ENCODE measurements at places on chromosomes 3 and 15.
A peak's percentile ranks its signal among the peaks of the same experiment; 100 is the strongest.

DNA sequence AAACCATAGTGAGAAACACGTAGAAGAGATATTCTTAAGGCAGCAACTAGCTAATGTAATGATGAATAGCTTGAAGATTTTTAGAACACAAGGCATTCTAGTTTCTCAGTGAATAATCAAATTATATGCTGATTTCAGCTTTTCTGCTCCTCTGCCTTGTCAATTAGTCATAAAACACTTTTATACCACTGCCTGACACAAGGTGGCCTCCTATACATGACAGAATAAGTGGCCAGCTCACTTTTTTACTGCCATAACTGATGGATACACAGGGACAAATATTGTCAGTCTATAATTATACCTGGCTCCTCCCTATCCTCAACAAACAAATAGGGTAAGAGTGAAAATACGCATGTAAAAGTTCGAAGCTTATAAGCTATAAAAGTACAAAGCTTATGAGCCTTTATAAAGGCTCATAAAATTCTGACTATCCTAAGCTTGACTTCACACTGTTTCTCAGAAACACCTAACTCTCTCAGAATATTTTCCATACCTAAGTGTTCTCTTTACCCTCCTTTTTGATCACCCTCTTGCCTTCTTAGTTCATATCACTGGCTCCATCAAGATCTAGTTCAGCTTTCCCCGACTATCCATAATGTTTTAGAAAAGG, 81.6 kb downstream of the HERC1 start:
- DNase-seq = peak; percentile 57

- DNase-seq = peak; percentile 30
Observed at GRCh38 chr15:44711743-44712345, 527 bp downstream of the B2M start.

DNA sequence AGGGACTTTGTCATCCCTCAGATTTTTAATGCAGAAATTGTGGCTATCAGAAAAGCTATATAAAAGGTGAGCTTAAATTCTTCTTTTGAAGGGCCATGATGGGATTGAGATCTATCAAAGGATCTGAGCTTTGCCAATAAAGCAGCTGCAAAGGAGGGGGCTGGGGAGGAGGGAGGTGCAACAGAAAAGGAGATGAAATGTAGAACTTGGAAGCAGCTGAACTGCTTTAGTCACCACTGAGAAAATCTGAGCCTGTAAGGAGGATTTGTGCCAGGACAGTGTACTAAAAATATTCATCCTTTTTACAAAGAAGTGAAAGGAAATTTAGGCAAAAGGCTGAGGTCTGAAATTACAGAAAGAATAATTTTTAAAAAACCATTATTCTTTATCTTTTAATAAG, 10.4 kb downstream of the TSPAN3 start:
- DNase-seq = peak; percentile 46

- DNase-seq = no peak
Observed at GRCh38 chr15:67911727-67912126, 71.9 kb upstream of the RNU6-1 start.

- DNase-seq = no peak
Observed at GRCh38 chr3:197550489-197550888, 5.3 kb downstream of the BDH1 start.

DNA sequence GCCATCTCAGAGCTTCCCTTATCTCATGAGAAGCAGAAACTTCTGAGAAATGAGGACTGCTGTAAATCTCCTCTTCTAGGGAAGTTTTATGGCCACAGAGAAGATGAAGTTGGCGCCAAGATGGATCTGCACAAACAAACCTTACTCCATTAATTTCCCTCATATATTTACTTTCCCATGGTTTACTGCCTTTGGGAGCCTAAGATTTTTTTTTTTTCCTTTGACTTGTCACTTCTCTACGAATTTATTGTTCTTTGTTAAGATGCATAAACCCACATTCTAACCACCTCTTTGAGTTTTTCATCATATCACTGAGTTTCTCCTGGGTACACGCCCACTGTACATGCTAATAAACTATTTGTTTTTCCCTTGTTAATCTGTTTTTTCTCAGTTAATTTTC, 21.5 kb upstream of the NPTN start:
- DNase-seq = no peak

- DNase-seq = no peak
Observed at GRCh38 chr3:65676580-65676979, 362.1 kb downstream of the MAGI1 start.

- no peak for DNase-seq
Observed at GRCh38 chr3:158355623-158356588, 215.1 kb upstream of the MLF1 start.

DNA sequence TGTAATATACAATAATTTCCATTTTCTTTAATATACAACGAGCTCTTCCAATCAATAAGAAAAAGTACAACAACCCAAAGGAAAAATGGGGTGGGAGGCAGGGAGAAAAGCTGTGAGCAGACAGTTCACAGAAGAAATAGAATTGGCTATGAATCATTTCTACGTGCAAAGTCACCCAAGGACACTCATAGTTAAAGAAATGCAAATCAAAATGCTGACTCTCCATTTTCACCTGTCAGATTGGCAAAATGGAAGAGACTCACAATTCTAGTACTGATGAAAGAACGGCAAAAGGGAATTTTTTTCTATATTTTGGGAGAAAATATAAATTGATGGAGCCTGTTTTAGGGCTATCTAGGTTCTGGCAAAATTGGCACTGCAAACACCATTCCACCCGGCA, 116.3 kb upstream of the MEF2A start:
- no peak for DNase-seq

- DNase-seq = no peak
Observed at GRCh38 chr3:161939918-161940620, 443.5 kb downstream of the OTOL1 start.

- no peak for DNase-seq
Observed at GRCh38 chr3:46576879-46577278, 10.8 kb upstream of the LRRC2 start.
